ENCODE measurements at places on chromosomes 5 and 9.

DNA sequence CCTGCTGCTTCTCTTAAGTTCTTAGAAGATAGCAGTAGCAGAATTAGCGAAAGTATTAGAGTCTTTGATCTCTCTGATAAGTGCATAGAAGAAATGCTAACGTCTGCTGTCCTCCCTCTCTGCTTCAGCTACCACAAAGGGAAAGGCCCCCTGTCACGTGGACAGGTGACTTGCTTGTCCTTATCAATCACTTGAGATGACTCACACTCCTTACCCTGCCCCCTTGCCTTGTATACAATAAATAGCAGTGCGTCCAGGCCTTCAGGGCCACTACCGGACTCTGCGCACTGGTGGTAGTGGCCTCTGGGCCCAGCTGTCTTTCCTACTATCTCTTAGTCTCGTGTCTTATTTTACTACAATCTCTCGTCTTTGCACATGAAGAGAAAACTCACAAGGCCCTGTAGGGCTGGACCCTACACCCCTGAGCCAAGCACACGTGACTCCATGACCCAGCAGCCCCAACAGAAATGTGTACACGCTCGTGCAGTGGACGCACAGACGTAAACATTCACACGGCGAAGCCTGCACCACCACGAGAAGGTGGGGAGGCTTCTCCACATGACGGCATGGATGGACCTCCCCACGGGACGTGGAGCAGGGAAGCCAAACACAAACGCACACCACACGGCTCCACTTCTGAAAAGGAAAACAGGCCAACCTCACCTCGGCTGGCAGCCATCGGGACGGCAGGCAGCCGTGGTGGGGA, 38.3 kb downstream of the PNPLA7 start:
- DNase-seq, result no peak

DNA sequence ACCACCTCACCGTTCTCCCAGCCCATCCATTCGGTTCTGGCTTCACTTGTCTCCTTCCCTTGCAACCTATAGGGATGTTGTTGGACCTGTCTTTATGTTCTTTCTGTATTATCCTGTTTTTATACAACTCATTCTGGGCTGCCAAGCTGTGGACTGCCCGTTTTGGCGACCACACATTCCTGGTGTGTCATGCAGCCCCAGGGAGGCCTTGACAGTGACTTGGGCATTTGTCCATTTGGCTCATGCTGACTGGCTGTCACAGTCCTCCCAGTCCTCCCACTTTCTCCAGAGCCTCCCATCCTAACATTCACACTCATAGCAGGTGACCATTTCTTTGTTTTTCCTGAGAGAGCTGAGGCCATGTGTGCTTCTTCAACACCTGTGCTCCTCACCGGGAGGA, 136.4 kb downstream of the SLF1 start:
- no peak for DNase-seq

DNA sequence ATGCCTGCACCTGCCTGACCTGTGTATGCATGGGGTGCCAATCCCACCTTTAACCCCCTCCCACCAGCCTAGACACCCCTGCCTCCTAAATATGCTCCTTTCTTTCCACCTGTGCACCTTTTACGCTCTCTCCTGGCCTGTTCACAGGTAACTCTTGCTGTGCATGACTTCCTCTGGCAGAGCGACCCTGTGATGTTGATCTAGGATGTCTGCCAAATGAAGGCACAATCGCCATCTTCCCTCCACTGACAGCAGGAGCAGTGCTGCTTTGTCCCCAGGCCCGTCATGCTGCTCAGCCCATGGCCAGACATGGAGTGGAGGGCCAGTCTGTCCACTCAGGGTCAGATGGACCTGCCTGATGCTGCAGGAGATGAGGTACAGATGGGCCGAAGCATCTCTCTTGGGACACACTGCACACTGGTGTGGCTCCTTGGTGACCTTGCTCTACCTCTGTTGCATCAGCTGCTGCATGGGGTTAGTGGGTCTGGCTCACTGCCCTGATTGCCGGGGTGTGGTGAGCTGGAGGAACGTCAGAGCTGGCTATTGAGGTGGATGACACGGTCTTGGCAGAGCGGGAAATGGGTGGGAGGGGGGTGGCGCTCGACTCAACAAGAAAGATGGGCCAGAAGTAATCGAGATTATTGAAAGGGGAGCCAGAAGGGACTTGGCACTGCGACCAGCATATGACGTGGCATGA, 101.7 kb upstream of the PITX1 start:
- no peak for DNase-seq

DNA sequence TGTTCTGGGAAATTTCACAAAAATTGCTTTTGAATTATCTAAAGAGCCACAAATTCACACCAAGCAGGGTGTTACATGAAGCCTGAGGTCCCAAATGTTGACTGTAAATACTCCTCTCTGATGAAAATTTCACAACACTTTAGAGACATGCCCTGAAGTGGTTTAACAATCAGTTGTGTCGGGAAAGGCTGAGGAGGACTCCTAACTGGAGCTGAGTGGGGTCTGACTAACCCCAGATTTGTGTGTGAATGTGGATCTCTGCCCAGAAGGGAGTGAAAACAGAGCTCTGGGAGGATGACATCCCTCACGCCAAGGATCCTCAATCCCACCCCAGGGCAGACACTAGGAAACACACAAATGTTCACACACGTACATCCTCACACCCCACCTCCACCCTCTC, 31.1 kb upstream of the GRXCR2 start:
- DNase-seq, result no peak

- no peak for DNase-seq
These were observed 1.3 kb downstream of the BRD3OS start for GRCh38 chr9:134026581-134026980.

DNA sequence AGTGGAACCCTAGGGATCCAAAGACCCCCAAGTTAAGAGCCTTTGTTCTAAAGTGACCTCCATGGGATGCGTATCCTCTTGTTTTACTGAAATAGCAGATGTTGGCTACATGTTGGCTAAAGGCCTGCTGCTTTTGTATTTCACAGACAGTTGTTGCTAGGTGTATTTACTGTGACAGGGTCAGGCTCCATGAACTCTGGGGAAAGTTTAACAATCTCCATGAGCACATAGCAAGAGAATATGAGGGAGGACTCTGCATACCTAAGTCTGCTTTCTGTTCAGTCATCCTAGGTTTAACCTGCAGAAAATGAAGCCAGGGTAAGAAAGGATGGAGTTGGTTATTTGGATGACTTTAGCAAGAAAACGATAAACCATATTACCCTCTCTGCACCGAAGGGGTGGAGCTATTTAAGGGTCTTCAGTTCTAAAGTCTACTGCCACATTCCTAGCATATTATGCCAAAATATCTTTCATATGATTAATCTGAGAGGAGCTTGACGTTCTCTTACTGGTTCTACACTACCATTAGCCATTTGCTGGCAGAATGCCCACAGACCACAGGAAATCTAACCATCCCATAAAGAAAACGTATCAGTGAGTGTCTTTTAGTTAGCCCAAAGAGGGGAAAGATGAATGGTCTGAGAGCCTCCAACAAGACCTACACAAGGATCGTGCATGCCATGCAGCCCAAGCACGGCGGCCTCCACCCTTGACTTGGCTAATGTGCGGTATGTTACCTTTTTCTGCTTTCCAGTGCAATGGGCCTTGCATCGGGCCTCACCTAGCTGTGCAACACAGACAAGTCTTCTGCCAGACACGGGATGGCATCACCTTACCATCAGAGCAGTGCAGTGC, 127.8 kb downstream of the SAXO1 start:
- DNase-seq, result no peak

DNA sequence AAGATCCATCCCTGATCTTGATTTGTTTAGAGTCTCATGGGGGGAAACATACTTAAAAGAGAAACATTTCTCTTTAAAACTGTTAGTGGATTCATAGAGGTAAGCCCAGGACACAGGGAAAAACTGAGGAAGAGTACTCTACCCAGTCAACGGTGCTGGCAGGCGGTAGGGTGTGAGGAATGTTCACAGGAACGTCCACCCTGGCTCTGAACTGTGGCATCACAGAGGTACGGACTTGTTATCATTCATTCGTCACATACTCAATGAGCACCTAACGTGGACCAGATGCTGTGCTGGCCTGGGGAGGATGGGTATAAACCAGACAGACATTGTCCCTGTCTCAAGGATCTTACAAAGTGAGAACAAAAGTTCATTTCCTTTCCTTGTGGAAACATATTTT, 18.8 kb upstream of the PPARGC1B start:
- DNase-seq, result no peak

GRCh38 chr9:32968101-32969011, 33.1 kb downstream of the APTX start:
- DNase-seq, result peak; percentile 43

DNA sequence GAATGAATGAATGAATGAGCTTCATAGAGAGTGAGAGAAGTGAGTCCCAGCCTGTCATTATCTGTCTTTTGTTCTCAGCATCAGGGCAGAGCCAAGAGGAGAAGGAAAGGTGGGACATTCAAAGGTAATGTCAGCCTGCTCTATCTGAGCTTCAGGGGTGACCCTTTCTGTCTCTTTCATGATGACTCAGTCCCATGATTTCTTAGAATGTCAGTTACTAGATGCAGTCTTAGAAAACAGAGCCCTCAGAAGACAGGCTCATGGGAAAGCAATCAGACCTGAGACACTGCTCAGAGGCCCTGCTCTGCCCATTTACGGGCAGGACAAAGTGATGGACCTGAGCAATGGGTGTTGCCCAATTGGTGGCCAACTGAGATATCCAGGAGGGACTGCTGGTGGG, 1.1 kb downstream of the SPATA31D1 start:
- DNase-seq, result no peak

DNA sequence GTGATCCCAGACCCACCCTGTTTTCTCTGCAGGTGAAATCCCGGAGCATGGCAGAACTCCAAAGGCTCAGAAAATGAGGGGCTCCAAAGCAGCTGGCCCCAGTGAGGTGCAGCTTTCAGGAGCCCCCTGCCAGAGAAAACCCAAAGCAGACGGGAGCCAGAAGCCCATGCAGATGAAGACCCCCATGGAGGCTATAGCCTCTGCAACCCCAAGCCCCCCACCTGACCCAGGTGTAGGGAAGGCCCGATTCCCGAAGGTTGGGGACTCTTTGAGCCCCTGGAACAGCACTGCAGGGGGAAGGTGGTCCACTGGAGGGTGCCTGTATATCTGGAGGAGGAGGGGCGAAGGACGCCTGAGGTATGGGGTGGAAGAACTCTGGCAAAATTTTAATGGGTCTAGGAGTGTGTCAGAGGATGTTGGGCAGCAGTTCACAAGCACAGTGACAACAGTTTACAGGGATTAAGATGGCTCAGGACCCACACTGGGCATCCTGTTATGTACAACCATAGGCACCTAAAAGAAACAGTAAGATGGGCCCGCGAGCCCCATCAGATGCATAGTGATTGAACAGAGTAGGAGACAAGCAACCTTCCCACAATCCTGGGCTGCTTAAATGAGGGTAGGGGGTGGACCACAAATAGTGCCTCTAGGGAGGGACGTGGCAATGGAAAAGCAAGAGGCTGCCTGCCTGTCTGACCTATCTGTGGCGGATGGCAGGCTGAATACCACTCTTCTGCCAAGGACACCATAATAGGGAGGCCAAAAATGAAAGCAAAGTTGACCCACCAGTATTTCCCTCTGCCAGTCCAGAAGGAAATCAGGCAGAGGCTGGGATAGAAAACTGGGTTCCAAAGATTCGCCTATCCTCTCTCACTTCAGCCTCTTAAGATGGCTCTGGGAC, 16.4 kb upstream of the ANXA6 start:
- DNase-seq, result no peak

GRCh38 chr9:95157481-95158151, 159.9 kb downstream of the FANCC start:
- no peak for DNase-seq

- DNase-seq, result peak; percentile 66
These were observed 25.7 kb downstream of the UTP15 start for GRCh38 chr5:73591102-73591695.

DNA sequence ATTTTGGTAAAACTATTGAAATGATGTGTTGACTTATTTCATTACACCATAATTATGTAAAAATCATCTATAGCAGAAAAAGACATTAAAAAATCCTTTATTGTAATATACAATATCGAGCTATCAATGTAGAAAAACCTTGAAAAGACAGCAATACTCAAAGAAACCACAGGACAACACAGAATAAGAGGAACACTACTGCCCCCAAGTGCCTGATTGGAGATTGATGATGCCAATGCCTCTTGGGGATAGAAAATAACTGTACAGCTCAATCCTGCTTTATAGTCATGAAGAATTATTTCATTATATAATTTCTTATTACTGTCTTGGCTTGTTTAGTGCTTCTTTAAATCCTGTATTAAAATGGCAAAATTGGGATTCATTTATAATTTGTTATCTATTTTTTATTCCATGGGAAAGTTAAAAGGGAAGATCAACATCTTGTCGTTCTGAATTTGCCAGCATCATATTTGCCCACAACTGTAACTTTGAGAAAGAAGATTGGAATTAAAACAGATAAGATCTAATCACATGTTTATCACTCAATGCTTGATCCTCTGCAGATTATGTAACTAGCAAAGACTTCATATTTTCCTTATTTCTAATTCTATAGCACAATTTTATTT, 337.5 kb downstream of the CDH9 start:
- peak; percentile 2 for DNase-seq

DNA sequence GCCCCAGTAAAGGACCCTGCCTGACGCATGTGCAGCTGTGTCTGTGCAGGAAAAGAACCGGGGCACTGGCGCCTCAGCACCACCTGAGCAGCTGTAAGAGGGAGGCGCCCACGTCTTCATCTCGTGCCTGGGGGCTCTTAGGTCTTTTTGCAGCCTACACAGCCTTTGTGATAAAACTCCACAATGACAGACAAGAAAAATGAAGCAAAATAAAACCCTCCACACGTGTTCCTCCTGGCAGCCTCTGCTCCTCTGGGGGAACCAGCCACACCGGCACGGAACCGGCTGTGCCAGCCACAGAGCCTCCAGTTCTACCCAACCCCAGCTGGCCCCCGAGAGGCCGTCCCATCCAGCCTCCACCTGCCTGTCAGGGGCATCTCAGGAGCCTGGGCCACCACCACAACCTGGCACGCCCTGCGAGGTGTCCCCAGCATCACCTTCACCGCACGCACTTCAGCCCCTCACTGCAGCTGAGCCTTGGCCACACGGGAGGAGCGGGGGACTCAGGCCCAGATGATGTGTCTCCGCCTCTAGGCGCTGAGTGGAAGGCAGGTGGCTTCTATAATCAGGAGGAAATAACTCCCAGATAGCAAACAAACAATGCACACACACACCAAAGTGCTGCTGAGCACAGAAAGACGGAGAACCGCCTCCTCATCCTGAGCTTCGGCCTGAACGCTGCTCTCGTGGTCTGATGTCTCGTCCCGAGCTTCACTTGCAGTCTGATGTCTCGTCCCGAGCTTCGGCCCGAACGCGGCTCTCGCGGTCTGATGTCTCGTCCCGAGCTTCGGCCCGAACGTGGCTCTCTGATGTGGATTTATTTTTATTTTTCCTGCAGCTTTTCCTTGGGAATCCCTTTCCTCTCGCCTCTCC, 28.6 kb upstream of the NSMF start:
- no peak for DNase-seq

GRCh38 chr5:82879089-82879488, 198.1 kb downstream of the TMEM167A start:
- no peak for DNase-seq

GRCh38 chr5:98041661-98042060, 731.8 kb upstream of the RGMB start:
- DNase-seq, result no peak

- DNase-seq, result no peak
These were observed 30.6 kb downstream of the RORB start for GRCh38 chr9:74527718-74528117.
